ENCODE measurements at places on chromosomes 16 and 17.

DNA sequence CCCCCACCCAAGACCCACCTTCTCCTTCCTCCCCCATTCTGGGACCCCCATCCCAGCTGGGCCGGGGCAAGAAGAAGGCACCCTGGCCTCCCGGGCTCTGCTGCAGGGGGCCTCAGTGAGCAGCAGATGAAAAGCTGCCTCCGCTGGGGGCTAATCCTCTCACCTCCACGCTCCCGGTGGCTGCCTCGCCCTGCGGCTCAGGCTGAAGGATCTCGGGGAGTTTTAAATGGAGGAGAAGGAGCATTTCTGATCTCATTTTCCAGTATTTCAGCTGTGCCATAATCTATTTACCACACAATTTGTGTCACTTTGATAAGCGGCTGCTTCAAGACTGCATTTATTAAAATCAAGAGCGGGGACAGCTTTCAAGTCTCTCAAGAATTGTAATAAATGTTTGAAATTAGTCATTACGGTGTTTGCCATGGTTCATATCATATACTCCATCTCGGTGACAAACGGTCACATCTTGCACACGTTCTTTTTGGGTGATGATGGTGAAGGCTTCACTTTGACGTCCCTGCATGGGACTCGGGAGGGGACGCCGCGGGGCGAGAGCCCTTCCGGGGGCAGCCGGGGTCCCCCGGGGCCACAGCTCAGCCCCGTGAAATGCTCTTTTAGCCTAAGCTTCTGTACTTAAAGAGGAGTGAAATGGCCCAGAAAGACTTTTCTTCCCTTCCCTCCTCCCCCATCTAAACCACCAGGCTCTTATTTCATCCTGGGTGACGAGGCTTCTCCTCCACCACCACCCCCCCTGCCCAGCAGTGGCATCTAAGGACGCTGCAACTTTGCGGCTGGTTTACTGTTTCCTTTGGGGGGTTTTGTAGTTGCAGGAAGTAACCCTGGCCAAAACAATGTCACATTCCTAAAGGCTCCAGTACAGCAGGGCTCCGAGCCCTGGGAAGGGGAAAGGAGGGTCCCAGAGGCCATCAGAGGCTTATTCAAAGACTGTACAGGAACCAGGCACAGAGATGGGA is 313.1 kb upstream of the TNRC6C start:
- DNase-seq, result peak; percentile 57

DNA sequence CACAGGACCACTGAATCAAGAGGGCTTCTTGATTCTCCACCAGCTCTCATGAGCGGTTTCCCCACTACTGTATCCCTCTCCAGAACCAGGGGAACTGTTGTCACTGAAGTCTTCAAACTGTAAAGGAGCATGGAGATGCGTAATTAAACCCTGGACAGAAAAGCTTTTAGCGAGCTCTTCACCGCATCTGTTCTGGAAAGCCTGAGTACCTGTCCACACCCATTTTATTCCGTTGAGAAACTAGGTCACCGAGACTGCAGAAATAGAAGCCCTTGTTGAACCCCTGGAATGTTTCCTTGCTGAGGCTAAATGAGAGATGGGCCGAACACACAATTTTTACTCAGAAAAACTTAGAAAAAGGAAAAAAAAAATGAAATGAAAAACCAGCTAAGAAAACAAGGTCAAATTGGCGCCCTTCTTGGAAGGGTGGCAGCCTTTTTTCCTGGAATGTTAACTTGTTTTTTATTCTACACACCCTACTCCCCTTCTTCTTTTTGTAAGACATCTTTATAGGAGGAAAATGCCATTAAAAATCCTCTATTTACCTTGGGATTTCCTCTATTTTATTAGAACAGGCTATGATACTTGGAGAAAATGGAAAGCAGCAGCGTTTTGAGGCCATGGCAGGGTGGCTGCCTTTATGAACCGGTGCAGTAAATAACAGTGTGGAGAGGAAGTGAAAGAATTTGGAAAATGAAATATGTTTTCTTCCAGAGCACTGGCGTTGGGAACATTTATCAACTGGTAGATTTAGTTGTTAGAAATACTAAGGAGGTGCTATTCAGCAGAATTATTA is 52.6 kb upstream of the CRISPLD2 start:
- DNase-seq, result no peak

DNA sequence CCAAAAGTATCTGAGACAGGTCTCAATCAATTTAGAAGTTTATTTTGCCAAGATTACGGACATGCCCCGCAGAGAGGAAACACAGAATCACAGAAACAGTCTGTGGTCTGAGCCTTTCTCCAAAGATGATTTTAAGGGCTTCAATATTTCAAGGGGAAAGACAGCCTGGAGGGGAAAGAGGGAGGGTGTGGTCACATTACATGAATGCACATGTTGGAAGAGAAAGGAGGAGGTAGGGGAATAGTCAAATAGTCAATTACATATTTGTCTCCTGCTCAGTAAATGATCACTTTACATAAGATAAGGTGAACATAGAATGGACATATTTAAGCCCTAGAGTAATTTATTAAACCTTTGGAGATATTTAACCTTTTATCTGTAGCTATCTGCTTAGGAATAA is 12.3 kb downstream of the UNC45B start:
- DNase-seq, result no peak

DNA sequence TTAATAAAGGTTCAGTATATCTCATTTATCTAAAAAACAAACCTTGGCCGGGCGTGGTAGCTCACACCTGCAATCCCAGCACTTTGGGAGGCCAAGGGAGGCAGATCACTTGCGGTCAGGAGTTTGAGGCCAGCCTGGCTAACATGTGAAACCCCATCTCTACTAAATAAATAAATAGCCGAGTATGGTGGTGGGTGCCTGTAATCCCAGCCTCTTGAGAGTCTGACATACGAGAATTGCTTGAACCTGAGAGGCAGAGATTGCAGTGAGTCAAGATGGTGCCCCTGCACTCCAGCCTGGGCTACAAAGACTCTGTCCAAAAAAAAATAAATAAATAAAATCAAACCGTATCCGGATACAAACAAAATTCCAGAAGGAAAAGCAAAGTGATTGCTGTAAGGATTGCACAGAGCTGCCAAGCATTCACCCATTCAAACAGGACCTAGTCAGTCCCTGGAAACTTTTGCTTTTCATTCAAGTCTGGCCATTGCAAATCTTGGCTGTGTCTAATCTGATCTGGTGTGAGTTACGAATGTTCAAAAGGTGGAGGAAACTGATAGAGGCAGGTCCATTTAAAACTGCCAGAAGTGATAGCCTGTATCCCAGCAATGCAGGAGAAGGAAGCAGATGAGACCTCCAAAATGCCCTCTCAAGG is 102.5 kb upstream of the CLEC3A start:
- DNase-seq, result no peak

- DNase-seq, result no peak
Measured at GRCh38 chr16:58038219-58038641, 12.7 kb downstream of the MMP15 start.

DNA sequence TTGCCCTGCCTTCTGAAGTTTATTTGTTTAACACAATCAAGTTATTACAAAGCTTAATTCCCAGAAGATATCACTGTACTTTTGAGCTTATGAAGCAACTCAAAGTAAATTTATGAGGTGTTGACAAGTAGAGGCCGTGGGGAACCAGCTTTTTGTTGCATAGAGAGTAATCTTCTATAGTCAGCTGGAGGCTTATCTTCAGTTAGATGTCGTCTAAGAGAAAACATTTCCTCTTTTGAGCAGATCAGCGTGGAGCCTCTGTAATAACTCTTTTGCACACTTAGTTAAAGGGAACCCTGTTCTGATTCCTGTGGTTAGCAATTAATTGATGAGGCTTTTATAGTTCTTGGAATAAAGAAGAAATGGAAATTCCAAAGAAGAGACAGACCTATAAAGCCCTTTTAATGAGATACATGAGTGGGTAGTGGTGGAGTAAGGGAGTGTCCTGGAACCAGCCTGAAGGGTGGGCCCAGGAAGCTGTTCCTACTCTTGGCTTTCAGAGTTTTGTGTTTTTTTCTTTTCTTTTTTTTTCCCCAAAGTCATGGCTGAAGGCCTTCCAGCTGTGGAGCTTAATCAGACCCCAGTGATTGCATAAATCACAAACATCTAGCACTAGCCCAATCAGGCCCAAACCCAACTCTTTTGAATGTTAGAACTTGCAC is 28.9 kb upstream of the MAP3K14 start:
- no peak for DNase-seq

DNA sequence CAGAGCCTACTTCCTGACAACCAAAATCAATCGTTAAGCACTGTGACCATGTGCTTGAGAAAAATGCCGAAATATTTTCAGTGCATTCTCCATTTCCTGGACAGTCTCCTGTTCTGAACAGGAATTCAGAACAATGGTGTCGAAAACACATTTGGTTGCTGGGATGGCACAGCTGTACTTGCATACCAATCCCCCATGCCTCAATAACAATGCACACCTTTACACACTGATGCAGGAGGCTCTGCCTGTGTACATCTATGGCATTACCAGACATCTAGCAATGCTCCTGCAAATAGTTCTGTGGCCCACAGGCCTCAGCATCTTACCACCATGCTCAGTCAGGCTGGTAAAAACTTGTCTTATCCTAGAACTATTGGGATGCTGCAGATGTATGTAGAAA is 6.2 kb downstream of the CHTF8 start:
- DNase-seq, result no peak

- no peak for DNase-seq
Measured at GRCh38 chr16:69408475-69408874, 15.9 kb upstream of the CYB5B start.

DNA sequence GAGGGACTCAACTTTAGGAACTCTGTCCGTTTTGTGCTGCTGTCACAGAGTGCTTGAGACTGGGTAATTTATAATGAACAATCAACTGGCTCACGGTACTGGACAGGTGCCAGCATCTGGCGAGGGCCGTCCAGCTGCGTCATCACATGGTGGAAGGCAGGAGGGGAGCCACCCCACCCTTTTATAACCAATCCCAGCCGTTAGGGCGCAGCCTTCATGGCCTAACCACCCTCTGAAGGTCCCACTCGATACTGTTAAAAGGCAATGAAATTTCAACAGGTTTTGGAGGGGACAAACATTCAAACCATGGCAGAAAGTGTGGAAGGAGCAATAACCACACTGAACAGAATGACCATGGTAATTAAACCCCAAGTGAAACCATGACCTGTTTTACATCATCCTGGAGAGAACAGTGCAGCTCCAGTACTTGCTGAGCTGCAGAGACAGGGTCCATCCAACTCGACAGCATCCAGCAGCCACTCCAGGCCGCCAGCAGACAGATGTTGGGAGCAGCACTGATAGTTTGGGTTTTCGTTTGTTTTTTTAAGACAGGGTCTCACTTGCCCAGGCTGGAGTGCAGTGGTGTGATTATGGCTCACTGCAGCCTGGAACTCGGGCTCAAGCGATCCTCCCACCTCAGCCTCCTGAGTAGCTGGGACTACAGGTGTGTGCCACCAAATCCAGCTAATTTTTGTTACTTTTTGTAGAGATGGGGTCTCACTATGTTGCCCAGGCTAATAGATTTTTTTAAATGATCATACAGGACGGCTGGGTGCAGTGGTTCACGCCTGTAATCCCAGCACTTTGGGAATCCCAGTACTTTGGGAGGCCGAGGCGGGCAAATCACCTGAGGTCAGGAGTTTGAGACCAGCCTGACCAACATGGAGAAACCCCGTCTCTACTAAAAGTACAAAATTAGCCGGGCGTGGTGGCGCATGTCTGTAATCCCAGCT is 11.0 kb downstream of the CHMP6 start:
- no peak for DNase-seq

GRCh38 chr17:68601565-68602288 is 560 bp upstream of the FAM20A start:
- no peak for DNase-seq

DNA sequence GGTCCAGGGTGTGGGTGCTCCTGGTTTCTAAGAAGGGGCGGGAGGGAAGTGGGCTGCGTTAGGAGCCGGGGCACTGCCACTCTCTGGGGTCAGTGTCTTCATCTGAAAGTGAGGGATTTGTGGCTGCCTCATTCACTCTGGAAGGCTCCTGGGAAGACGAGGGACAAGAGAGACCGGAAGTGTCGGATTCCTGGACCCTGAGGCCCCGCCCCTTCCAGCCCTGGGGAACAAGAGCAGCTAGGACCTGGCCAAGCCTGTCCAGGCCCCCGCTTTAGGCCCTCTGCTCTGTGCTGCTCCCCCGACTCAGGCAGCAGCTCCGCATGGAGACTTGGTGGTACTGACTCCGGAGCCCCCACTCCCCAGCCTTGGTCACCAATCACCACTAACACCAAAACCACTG is 6.5 kb downstream of the LGALS3BP start:
- no peak for DNase-seq

- DNase-seq, result peak; percentile 4
Measured at GRCh38 chr17:57408071-57408811, 151.9 kb downstream of the MSI2 start.

DNA sequence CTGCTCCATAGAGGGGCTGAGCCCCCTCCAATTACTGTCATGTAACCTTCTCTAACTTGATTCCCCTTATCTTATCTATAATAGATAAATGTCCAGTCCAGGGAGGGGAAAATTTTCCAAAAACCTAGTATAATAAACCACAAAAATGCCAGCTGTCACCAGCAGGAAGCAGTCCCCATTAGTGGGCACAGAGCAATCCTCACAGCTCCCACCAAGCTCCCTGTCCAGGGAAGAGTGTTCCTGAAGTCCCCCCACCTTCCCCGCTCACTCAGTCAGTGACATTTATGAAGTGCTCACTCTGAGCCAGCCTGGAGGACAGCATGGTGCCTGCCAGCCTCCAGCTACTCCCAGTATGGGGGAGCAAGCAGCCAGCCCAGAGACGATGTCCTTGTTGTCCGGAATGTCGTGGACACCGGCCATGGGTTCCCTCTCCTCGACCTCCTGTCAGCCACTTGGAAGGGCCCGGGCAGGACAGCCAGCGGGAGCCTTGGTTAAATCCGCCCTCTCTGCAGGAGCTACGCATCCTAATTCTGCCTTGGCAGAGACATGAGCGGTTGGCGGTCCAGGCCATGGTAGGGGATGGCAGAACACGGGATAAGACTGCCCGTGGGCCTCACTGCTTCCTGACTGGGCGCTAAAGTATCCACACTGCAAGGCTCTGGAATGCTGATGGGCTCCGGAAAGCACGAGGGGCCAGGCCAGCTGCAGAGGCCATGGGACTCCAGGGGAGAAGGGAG is 102.0 kb upstream of the CDH5 start:
- no peak for DNase-seq

GRCh38 chr17:18889658-18890057 is 31.7 kb downstream of the PRPSAP2 start:
- DNase-seq, result no peak

- DNase-seq, result no peak
Measured at GRCh38 chr16:25134166-25134700, 22.7 kb downstream of the LCMT1 start.
